ENCODE measurements at places on chromosomes 7 and 10. TPM values are rescaled to one million over a fixed set of nuclear protein-coding genes. Genes with fewer than 3 reads are reported as not detected.

PBLD gene
- total RNA-seq: 7.6 TPM

UCMA gene
- total RNA-seq: not detected

ZNF804B gene
- total RNA-seq: 0.39 TPM

ELFN1 gene
- 3.2 TPM for total RNA-seq

DNA sequence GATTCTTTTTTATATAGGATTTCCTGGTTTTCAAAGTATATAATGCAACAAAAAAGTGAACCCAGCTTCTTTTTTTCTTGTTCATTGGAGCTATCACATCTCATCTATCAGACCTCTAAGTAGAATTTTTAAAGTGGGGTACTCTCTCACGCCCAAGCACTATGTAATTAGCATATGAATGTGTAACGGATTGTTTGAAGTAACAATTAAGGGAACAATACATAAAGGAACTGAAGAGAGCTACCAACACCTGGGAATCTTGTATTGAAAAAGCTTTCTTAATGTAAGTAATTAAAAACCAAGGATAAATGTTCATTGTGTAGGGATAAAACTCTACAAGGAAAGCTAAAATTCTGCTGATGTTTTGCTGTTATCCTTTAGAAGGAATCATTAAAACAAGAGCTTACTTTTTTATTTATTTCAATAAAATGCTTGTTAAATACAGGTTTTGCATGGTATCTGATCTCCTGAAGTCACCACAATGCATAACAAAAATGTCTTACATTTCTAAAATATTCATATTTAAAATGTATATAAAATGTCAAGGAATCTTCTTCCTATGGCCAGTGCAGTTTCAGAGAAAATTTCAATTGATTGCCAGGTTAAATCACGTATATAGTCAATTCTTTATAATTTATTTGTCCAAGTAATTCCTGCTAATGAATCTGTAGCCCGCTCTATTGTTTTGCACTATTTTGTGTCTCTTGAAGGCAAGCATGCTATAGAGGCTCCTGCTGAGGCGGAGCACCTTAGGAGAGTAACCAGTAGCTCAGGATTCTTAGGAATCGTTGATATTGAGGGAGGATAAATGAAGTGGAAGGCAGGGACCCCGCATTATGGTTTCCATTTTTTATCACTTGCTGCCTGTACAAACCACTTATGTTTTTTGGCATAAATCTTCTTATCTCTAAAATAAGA lies 51.6 kb downstream of the PTPRZ1 start:
- DNase-seq: no peak
- H3K36me3 ChIP-seq: no peaks in the 10 kb centered on the region
- no peak overlapping the region for H3K4me3 ChIP-seq
- no peaks in the 10 kb centered on the region for H3K4me1 ChIP-seq

- no peak overlapping the region for H3K4me3 ChIP-seq
- no peak for DNase-seq
- peaks cover 5% of the 10 kb centered on the region for H3K4me1 ChIP-seq
- H3K27ac ChIP-seq: no peak overlapping the region
These were observed 5.4 kb upstream of the PPP1R9A start for GRCh38 chr7:94901981-94902380.

DNA sequence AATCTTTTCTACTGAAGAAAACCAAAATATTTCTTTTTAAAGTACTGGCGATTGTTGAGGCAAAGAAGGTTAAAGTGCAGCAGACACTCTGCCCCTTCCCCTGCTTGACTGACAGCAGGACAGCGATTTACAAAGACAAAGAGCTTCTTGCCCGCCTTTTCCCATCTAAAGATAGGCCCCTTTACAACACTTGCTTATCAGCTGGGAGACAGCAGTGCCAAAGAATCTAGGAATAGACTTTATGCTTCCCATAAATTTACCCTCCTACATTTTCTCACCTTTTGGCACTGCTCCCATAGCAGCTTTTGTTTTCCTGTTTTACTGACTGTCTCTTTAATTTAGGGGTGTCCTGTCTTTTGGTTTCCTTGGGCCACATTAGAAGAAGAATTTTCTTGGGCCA lies 824.1 kb downstream of the CCSER2 start:
- no peaks in the 10 kb centered on the region for H3K4me1 ChIP-seq
- H3K27ac ChIP-seq: no peak overlapping the region
- DNase-seq: no peak

- H3K27me3 ChIP-seq: no peaks in the 10 kb centered on the region
- H3K4me3 ChIP-seq: no peak overlapping the region
- no peak for DNase-seq
- H3K4me1 ChIP-seq: peaks cover 3% of the 10 kb centered on the region
These were observed 10.5 kb downstream of the MKLN1 start for GRCh38 chr7:131338173-131338572.
